Epithelial cell of prostate (primary cell): ENCODE measurements at places on chromosomes 1 and 21.

GRCh38 chr1:30756545-30757351 is 826 bp downstream of the LAPTM5 start:
- peak; percentile 70 for DNase-seq

DNA sequence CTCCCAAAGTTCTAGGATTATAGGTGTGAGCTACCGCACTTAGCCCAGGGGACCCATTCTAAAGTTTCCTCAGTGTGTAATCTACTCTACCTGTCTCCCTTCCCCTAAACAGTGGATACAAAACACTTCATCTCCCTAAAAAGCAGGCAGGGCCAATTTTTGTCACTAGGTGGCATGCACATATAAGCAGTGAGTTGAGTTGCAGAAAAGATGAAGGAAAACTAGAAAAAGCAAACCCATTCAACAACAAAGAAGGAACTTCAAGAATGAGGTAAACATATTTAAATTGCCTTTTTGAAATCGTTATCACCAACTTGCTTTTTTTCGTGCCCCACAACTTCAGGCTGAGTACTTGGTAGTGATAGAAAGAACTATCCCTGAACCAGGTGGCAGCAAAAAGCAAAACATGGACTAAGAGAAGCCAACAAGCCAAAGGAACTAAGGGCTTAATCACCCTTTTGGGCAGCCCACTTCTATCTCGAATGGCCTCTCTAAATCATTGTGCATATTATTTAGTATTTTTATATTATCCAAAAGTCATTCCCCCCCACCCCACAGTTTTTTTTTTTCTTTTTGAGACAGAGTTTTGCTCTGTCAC is 19.7 kb upstream of the ALDH9A1 start:
- DNase-seq: no peak

- no peak for DNase-seq
Observed at GRCh38 chr1:14603645-14604044, 5.2 kb downstream of the KAZN start.

DNA sequence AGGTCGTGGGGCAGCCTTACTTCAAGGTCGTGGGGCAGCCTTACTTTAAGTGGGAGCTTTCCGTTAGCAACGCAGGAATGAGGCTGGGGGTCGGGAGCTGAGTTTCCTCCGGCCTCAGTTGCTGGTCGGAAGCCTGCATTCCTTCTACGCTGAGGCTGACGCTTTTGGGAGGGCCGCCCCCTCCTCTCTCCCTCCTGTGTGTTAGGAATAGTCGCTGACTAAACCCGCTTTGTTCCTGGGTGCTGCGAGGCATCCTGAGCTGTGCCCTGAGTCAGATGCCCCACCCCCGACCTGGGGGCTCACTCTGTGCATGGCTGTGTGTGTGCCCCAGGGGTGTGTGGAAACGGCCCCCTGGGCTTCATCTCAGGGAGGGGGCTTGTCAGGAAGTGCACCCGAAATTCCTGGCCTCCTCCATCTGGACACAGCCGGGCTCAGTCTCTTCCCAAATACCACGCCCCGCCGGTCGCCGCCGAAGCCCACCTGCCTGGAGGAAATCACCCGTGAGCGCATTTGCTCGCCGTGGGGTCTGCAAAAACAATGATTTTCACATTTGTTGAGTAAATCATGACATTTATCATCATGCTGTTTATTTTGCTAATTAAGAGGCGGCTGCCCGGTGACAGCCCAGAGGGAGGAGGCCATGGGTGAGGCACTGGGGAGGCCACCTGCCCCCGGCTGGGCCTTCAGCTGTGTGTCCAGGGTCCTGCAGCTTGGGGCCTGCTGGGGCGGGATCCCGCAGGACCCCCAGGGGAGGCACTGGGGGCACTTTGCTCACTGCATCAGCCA is 121.4 kb downstream of the PRDM16 start:
- DNase-seq: no peak

- DNase-seq: no peak
Observed at GRCh38 chr1:63981408-63981773, 207.6 kb downstream of the ROR1 start.

GRCh38 chr1:228371741-228372182 is 34.9 kb downstream of the TRIM11 start:
- DNase-seq: no peak

- no peak for DNase-seq
Observed at GRCh38 chr1:64845831-64846425, 101.1 kb downstream of the RAVER2 start.

- no peak for DNase-seq
Observed at GRCh38 chr1:24540051-24540905, 15.6 kb upstream of the NCMAP start.

- DNase-seq: no peak
Observed at GRCh38 chr1:189567890-189568289, 909.8 kb downstream of the BRINP3 start.

GRCh38 chr1:7967196-7967595 is 5.7 kb downstream of the PARK7 start:
- DNase-seq: no peak
